ENCODE measurements at places on chromosomes 12 and 14. TPM values are rescaled to one million over a fixed set of nuclear protein-coding genes. Genes with fewer than 3 reads are reported as not detected.
A peak's percentile ranks its signal among the peaks of the same experiment; 100 is the strongest.

CMA1 gene
- total RNA-seq, result not detected

HSP90B1 gene
- 781 TPM for total RNA-seq

SERPINA12 gene
- not detected for total RNA-seq

ITGA5 gene
- total RNA-seq, result 131 TPM

ARHGAP9 gene
- 14.7 TPM for total RNA-seq

PTGER2 gene
- total RNA-seq, result 9.8 TPM

TMEM30B gene
- 24.3 TPM for total RNA-seq

BICD1 gene
- total RNA-seq, result 18.9 TPM

RAP1B gene
- 131 TPM for total RNA-seq

HNF1A gene
- total RNA-seq, result 0.52 TPM

DNA sequence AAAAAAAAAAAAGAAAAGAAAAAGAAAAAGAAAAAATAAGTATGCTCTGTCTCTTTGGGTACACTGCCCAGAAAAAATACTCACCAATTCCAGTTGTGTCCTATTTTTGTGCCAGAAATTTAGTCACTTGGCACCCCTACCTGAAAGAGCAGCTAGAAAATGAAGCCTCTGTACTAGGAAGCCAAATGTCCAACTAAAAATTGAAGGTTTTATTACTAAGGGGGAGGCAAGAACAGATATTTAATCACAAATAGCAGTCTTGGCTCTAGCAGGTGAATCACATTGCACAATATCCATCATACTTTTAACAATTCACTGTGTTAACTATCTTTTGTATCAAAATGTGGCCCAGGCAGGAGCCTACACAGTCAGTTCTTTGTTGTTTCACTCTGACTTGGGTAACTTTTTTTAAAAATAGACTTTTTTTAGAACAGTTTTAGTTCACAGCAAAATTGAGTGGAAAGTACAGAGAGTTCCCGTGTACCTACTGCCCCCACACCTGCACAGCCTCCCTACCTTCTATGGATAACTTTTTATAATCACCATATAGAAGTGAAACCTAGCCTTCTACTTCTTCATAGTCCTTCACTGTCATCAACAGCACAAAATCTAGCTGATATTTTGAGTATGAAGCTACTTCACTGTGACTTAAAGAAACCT, 87.1 kb upstream of the ATF7IP start:
- no peaks in the 10 kb centered on the region for H3K27me3 ChIP-seq
- no peak overlapping the region for H3K4me3 ChIP-seq
- H3K27ac ChIP-seq, result no peak overlapping the region
- no peaks in the 10 kb centered on the region for H3K36me3 ChIP-seq

- H3K27ac ChIP-seq, result no peak overlapping the region
- peak; percentile 77 for DNase-seq
- peaks cover 9% of the 10 kb centered on the region for H3K36me3 ChIP-seq
- no peaks in the 10 kb centered on the region for H3K27me3 ChIP-seq
- H3K4me1 ChIP-seq, result no peaks in the 10 kb centered on the region
- no peak overlapping the region for H3K4me3 ChIP-seq
Observed at GRCh38 chr14:92637228-92637627, 111.2 kb downstream of the LGMN start.

DNA sequence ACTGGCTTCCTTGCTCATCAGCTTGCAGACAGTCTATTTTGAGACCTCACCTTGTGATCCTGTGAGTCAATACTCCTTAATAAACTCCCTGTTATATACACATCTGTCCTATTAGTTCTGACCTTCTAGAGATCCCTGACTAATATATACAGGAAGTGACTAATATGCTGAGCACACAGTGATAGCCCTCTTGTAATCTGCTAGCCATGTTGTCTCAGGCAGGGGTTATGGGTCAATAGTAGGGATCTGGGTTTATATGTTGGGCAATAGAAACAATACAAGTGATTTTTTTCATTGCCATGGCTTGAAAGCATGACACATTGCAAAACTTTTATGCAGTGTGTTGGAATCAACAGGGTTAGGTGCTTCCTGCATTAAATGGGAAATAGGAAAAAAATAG, 562.2 kb downstream of the GALC start:
- H3K36me3 ChIP-seq, result no peaks in the 10 kb centered on the region
- peaks cover 2% of the 10 kb centered on the region for H3K27me3 ChIP-seq
- no peak overlapping the region for H3K4me3 ChIP-seq
- no peak overlapping the region for H3K27ac ChIP-seq
- no peak for DNase-seq

GRCh38 chr14:74302152-74302628, 544 bp downstream of the ABCD4 start:
- peak overlapping the region; percentile 91 for H3K27ac ChIP-seq
- H3K4me1 ChIP-seq, result no peaks in the 10 kb centered on the region
- peak overlapping the region; percentile 89 for H3K4me3 ChIP-seq
- H3K36me3 ChIP-seq, result no peaks in the 10 kb centered on the region
- H3K27me3 ChIP-seq, result no peaks in the 10 kb centered on the region

- H3K27me3 ChIP-seq, result no peaks in the 10 kb centered on the region
- no peak for DNase-seq
- H3K36me3 ChIP-seq, result no peaks in the 10 kb centered on the region
- no peak overlapping the region for H3K4me3 ChIP-seq
- H3K27ac ChIP-seq, result no peak overlapping the region
Observed at GRCh38 chr14:102931580-102932285, 9.3 kb downstream of the AMN start.

GRCh38 chr12:1606021-1606622, 11.7 kb upstream of the FBXL14 start:
- no peaks in the 10 kb centered on the region for H3K4me1 ChIP-seq
- no peaks in the 10 kb centered on the region for H3K27me3 ChIP-seq
- no peak overlapping the region for H3K4me3 ChIP-seq
- peak overlapping the region; percentile 93 for H3K27ac ChIP-seq
- no peaks in the 10 kb centered on the region for H3K36me3 ChIP-seq

- DNase-seq, result peak; percentile 12
- H3K27ac ChIP-seq, result no peak overlapping the region
Observed at GRCh38 chr14:95609398-95609990, 74.6 kb downstream of the GLRX5 start.

DNA sequence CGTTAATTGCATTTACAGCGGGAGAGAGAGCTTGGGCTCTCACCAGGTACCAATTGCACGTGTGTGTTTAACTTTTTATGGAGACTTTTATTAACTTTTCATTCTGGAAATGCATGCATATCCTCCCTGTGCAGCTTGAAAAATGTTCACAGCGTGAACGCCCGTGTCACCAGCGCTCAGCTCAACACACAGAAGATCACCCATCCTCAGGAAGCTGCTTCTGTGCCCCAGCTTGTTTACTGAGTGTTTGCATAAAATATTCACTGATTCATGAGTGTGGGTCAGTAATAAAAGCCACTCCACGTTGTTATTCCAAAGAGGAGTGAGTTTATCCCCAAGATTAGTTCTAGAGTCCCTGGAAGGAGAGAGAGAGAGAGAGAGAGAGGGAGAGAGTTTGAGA, 75.5 kb upstream of the FZD10 start:
- no peaks in the 10 kb centered on the region for H3K36me3 ChIP-seq
- H3K4me3 ChIP-seq, result no peak overlapping the region
- peaks cover 7% of the 10 kb centered on the region for H3K27me3 ChIP-seq
- peak; percentile 12 for DNase-seq
- peak overlapping the region; percentile 15 for H3K27ac ChIP-seq

- H3K4me3 ChIP-seq, result peak overlapping the region; percentile 26
- no peaks in the 10 kb centered on the region for H3K36me3 ChIP-seq
- peaks cover 3% of the 10 kb centered on the region for H3K4me1 ChIP-seq
- DNase-seq, result peak; percentile 31
- H3K27me3 ChIP-seq, result no peaks in the 10 kb centered on the region
Observed at GRCh38 chr12:3752096-3752709, 706 bp downstream of the CRACR2A start.

DNA sequence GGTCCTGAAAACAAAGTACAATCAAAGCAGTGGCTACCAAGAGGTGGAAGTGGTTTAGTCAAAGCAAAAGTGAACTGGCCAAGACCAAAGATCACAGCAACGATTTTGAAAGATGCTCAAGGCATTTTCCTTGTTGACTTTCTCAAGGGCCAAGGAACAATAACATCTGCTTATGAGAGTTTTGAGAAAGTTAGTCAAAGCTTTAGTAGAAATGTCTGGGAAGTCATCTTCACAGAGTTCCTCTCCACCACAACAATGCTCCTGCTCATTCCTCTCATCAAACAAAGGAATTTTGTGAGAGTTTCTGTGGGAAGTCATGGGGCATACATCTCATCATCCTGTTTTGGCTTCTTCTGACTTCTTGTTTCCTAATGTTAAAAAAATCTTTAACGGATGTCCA, 80.1 kb downstream of the PLEKHA5 start:
- H3K27me3 ChIP-seq, result no peaks in the 10 kb centered on the region
- H3K4me1 ChIP-seq, result peaks cover 8% of the 10 kb centered on the region
- DNase-seq, result no peak
- H3K27ac ChIP-seq, result no peak overlapping the region
- H3K36me3 ChIP-seq, result no peaks in the 10 kb centered on the region
- no peak overlapping the region for H3K4me3 ChIP-seq

DNA sequence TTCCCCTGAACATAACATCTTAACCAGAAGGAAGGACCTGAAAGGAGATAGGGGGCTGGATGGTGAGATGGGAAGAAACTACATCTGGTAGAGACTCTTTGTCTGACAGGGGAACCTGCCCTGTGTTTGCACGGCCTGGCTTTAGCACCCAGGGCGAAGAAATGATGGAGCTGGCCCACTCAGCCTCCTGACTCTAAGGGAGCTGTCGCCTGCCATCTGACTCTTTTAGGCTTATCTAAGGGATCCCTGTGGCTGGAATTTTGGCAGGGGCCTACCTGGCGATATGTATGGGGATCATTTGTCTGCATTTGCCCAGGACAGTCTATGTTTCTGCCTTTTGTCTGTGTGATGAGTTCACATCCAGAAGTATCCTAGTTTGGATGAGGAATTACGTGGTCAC, 15.6 kb upstream of the CACNA2D4 start:
- no peaks in the 10 kb centered on the region for H3K27me3 ChIP-seq
- H3K27ac ChIP-seq, result no peak overlapping the region
- DNase-seq, result no peak
- H3K4me3 ChIP-seq, result no peak overlapping the region
- H3K4me1 ChIP-seq, result no peaks in the 10 kb centered on the region
- peaks cover 4% of the 10 kb centered on the region for H3K36me3 ChIP-seq

DNA sequence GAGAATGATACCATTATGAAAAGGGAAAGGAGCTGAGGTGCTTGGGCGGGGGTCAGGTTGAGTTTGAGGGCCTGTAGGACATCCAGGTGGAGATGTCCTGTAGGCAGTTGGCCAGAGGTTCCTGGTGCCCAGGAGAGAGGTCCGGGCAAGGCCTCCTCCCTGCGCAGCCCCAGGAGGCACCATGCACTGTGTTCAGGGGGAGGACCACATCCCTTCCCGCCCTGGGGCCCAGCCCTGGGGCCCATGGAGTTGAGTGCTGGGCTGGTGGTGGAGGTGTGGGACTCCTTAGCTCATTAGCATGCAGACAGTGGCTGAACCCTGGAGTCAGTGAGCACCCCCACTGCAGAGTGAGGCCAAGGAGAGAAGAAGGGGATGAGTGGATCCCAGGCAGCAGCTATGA, 5.7 kb upstream of the FAIM2 start:
- H3K4me1 ChIP-seq, result peaks cover 13% of the 10 kb centered on the region
- no peak overlapping the region for H3K4me3 ChIP-seq
- H3K27ac ChIP-seq, result no peak overlapping the region
- DNase-seq, result no peak
- no peaks in the 10 kb centered on the region for H3K36me3 ChIP-seq

DNA sequence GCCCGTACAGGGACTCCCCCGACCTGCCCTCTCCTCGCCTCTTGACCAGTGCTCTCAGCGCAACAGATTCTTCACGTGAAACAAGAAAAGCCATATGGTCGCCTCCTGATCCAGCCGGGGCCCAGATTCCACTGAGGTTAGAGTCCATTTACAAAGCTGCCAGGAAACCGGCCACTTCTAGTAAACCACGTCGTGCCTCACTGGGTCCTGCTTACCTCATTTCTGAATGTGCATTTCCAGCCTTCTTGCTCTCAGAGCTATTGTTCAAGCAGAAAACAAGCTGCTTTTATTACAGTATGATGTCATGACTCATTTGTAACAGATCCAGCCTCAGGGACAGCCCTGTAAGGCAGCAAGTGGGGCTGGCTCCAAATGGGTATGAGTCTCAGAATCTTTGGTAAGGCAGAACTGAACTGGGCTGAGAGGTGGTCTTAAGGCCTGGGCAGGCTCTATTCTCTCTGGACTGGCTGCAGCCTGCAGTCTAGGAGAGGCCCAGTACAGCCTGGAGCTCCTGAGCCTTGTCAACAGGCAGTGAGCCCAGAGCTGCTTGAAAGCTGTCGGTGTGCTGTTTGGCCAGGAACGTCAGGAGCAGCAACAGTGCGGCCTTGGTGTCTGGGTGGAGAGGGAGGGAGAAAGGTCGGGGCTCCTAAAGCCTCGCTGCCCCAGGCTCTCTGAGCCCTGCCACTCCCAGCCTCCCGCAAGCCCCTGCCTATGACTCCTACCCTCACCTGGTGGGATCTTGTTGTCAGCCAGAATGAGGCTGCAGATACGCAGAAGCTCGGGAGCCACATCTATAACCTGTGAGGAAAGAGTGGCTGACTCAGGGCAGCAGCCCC, 8.3 kb downstream of the REC8 start:
- peaks cover 21% of the 10 kb centered on the region for H3K36me3 ChIP-seq
- no peaks in the 10 kb centered on the region for H3K4me1 ChIP-seq
- H3K27ac ChIP-seq, result no peak overlapping the region
- no peak for DNase-seq
- H3K4me3 ChIP-seq, result no peak overlapping the region

- DNase-seq, result no peak
- no peaks in the 10 kb centered on the region for H3K36me3 ChIP-seq
- no peaks in the 10 kb centered on the region for H3K4me1 ChIP-seq
- no peak overlapping the region for H3K27ac ChIP-seq
- H3K27me3 ChIP-seq, result no peaks in the 10 kb centered on the region
Observed at GRCh38 chr12:68446901-68447796, 115.0 kb upstream of the MDM1 start.

DNA sequence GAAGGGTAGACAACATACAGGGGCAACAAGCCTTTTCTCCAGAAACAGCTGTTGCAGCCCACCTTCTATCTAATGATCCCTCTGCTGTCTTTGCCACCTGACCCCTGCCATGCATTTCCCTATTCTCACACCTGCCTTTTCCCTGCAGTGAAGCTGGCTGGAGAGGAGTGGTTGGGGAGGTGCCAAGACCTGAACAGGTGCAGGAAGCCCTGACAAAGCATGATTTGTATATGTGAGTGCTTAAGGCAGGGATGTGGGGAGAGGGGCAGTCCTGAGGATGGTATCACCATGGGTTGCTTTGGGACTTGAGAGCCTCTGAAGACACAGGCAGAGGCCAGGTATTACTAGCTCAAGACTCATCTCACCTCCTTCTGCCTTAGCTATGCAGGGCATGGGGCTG, 2.9 kb upstream of the PFDN5 start:
- H3K27me3 ChIP-seq, result no peaks in the 10 kb centered on the region
- no peak overlapping the region for H3K4me3 ChIP-seq
- no peak for DNase-seq
- peaks cover 17% of the 10 kb centered on the region for H3K4me1 ChIP-seq
- no peak overlapping the region for H3K27ac ChIP-seq
- no peaks in the 10 kb centered on the region for H3K36me3 ChIP-seq

Measured in lung (tissue), 17 donors.